ENCODE measurements at places on chromosomes 2 and 18.

- no peak for DNase-seq
Observed at GRCh38 chr18:49100226-49100968, 149.6 kb upstream of the SMAD7 start.

GRCh38 chr2:149400997-149401396 lies 70.6 kb downstream of the LYPD6 start:
- DNase-seq: no peak

DNA sequence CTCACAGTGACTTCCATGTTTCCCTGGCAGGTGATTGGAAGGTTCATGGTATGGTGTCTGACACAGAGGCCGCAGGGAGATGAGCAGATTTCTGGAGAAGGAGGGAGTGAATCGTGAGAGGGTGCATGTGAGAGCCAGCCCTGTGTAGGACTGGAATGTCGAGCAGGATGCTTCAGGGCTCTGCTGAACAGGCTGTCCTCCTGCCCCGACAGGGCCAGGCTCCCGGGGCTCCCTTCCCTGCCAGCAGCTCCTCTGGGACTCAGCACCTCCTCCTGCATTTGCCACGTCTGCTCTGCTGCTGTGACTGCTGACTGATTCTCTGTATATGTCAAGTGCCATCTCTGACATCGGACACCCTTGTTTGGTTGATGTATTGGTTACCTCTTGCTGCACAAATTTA lies 38.5 kb upstream of the INHBB start:
- DNase-seq: no peak

DNA sequence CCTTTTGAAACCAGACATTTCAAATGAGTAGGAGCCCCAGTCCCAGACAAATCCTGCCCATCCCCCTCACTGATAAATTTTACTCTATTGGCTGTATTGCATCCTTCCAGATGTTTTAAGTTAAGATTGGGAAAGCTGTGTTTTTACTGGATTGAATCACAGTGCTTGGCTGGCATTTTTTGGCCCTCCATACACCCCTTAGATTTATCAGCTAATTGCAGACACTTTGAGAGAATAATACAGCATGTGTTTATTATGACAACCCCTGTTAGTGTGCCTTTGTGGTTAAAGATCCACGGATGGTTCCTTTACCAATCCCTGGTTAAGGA lies 74.9 kb downstream of the ANTXR1 start:
- no peak for DNase-seq

DNA sequence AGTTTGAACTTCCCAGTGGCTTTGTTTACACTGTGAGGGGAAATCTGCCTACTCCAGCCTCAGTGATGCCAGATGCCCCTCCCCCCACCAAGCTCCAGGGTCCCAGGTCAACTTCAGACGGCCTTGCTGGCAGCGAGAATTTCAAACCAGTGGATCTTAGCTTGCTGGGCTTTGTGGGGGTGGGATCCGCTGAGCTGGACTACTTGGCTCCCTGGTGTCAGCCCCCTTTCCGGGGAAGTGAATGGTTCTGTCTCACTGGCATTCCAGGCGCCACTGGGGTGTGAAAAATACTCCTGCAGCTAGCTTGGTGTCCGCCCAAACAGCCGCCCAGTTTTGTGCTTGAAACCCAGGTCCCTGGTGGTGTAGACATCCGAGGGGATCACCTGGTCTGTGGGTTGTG lies 70.0 kb upstream of the NEUROD1 start:
- no peak for DNase-seq

GRCh38 chr2:173452416-173452815 lies 97.7 kb downstream of the CDCA7 start:
- DNase-seq: no peak

DNA sequence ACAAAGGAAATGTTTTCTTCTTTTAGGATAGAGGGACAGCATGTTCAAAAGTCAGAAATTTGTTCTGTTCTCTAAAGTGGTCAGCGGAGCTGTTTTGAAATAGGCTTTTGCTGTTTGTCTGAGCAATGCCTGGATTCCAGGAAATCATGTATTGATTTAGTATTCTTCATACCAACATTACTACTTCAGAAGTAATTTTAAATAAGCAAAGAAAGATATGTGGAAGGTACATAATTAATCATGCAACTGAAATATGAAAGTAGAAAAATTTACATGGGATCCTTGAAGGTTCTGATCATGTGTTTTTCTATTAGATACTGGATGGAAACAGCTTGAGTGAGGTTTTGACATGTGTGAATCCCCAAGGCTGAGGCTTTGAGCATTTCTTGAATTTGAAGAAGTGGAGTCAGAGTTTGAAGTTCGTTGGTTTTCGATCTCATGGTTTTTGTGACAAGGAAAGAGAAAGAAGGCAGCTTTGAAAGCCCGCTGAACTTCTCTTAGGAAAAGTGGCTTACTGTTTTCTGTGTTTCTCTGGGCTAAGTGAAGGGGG lies 220.0 kb downstream of the LDLRAD4 start:
- no peak for DNase-seq

DNA sequence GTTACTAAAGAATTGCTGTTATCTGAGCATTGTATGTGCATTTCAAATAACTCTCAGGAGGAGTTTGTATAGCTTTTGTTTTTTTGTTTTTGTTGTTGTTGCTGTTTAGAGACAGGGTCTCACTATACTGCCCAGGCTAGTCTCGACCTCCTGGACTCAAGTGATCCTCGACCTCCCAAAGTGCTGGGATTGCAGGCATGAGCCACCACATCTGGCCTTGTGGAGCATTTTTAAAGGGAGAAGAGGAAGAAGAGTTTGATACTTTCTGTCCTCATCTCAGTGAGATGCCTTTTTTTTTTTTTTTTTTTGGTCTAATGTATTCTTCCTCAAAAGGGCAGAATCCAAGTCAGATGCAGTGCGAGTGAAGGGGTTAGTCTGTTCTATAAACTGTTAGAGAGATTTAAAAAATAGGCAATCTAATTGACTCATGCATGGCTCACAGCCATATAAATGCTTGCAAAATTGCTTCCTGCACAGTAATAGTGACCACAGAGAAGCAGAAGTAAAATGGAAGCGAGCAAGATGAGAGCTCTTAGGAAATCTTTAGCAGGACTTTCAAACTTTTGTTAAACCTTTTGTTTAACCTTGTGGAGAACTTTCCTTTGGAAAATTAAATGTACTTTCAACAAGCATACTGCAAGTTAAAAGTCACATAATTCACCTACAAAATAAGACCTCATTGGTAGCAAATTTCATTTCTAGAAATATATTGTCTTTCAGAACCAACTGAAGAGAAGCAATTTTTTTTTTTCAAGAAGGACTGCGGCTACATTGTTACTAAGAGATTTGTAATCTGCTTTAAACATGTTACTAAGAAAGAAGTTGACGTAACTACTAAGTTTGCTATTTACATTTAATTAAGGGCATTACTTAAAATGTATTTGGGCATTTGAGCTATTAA lies 52.3 kb upstream of the ROCK1 start:
- DNase-seq: peak; percentile 35

DNA sequence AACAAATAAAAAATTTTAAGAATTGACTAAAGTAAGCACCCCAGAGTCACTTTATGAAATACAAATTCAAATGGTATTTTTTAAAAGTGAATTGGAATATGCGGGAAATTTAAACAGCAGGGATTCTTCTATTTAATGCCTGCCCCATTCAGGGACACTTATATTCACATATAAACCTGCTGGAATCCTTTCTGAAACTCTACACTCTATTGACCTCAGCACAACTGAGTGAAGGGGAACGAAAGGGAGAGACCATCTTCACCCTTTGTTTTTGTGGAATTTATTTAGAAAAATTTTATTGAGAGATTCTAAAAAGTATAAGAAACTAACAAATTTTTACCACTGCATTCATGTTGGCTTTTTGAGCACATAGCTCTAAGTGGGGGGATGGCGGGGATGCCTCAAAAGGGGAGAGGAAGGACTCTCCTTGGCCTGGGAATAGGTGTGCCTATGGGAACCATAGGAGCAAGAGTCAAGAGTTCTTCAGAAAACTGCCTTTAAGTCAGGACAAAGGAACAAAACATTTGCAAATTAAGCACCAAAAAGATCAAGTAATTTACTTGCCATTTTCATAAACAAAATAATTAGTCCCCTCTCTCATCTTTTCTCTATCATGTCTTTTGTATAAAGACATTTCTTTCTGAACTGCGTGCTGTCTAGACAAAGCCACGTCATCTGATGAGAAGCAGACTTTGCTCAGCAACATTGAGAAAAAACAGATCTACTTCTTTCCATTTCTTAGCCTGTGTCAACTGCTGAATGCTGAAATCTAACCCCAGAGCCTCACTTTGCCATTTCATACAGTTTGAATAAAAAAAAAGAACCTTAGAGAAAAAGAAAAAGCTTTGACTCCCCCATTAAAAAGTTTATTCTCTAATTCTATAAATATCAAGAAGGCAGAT lies 21.6 kb upstream of the FLACC1 start:
- no peak for DNase-seq

DNA sequence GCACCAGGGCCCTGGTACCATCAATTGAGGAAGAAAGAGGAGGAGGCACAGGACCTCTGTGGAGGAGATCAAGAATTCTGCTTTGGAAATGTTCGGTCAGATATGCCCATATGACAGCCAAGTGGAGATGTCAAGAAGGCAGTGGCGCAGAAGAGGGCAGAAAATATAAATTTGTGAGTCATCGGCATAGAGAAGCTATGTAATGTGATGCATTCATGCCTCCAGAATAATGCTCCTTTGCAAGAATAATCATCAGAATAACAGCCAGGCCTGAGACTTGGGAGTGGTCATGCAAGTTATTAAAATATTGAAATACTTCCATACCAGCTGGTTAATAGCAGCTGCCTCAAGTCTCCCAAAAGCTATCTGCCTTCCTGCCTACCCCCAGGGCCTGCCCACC lies 32.1 kb upstream of the SCG2 start:
- DNase-seq: no peak

GRCh38 chr2:6724605-6725140 lies 141.0 kb downstream of the CMPK2 start:
- no peak for DNase-seq

DNA sequence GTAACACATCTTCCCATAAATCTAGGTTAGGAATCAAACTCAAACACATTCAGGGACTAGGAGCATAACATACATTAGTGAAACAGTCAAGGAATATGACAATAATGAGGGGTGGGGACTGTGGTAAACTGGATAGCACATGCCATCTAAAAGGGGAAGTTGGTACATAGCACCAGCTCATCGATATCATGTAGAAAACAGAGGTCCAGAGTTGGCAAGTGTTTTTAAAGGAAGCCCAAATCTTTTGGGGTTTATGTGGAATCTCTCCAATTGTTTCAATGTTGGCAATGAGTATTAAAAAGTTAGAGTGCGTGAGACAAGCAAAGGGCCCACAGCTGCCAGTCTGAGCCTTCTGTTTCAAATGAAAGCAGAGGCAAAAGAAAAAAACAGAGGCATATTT lies 24.4 kb downstream of the KLF7 start:
- no peak for DNase-seq

GRCh38 chr2:100038011-100038410 lies 104.4 kb downstream of the AFF3 start:
- no peak for DNase-seq

- no peak for DNase-seq
Observed at GRCh38 chr2:218822622-218823021, 9.0 kb downstream of the PRKAG3 start.
